Natural killer cell treated with Interleukin-12 subunit alpha and Interleukin-12 subunit beta and Interleukin-15 and Interleukin-18, amount 100 ng/mL, for 72 hours (primary cell): ENCODE measurements at places on chromosomes 13 and 19.
A peak's percentile ranks its signal among the peaks of the same experiment; 100 is the strongest.

DNA sequence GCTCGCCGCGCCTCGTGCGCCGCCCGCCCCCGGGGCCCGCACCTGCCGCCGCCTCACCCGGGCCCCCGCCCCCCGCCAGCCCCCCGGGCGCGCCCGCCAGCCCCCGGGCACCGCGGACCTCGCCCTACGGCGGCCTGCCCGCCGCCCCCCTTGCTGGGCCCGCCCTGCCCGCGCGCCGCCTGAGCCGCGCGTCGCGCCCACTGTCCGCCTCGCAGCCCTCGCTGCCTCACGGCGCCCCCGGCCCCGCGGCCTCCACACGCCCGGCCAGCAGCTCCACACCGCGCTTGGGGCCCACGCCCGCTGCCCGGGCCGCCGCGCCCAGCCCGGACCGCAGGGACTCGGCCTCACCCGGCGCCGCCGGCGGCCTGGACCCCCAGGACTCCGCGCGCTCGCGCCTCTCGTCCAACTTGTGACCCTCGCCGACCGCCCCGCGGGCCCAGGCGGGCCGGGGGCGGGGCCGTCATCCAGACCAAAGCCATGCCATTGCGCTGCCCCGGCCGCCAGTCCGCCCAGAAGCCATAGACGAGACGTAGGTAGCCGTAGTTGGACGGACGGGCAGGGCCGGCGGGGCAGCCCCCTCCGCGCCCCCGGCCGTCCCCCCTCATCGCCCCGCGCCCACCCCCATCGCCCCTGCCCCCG, 17.2 kb downstream of the POLRMT start:
- DNase-seq = no peak

- DNase-seq = no peak
These were observed 221.5 kb downstream of the DACH1 start for GRCh38 chr13:71645467-71645866.

DNA sequence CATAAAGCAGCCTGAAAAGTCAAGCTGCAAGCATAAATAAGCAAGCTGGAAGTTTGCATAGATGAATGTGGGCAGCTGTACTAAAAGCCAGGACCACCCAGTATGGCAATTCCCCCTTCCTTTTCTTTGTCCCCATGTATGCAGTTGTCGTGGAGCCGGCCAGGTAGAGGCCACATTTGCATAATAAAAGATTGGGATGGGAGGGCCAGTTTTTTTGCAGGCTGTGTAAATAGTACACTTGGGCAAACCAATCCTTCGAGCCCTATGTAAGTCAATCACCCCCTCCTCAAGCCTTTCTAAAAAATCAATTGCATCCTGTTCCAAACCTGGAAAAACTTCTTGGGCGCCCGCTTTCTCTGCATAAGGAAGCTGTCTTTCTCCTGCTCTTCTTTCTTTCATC, 13.1 kb upstream of the ZNF99 start:
- DNase-seq = no peak

- no peak for DNase-seq
These were observed 23.3 kb downstream of the SIGLECL1 start for GRCh38 chr19:51274049-51274770.

DNA sequence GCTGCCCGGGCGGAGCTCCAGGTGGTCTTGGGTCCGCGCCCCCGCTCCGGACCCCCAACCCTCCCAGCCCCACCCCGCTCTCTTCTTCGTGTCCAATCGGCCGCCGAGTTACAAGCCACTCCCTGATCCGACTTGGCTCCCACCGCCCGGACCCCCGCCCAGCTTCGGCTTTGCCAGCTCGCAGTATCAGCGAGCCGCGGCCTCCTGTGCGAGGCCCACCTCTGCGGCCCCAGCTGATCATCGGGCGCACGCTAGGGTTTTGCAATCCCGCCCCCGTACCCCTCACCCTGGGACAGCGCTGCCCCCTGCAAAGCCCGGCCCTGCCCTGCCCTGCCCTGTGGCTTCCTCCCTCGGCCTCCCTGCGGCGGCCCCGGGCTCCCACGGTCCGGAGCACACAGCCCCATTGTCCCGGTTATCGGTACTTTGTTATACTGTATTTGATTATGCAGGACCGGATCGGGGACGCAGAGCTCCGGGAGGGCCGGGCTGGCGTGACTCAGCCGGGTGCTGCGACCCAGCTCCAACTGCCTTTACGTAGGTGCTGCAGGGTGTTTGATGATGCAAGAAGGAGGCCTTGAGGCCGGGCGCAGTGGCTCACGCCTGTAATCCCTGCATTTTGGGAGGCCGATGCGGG, 598 bp upstream of the LPAR2 start:
- peak; percentile 74 for DNase-seq

GRCh38 chr13:60338754-60339153, 58.3 kb upstream of the TDRD3 start:
- no peak for DNase-seq

DNA sequence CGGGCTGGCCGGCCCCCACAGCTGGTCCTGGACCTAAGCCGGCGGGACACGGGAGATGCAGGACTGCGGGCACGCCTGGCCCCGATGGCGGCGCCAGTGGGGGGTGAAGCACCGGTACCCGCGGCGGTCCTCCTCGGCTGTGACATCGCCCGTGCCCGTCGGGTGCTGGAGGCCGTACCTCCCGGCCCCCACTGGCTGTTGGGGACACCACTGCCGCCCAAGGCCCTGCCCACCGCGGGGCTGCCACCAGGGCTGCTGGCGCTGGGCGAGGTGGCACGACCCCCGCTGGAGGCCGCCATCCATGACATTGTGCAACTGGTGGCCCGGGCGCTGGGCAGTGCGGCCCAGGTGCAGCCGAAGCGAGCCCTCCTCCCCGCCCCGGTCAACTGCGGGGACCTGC, 3.1 kb downstream of the GRIN3B start:
- no peak for DNase-seq

GRCh38 chr13:20168396-20168795, 7.5 kb upstream of the GJA3 start:
- DNase-seq = no peak

DNA sequence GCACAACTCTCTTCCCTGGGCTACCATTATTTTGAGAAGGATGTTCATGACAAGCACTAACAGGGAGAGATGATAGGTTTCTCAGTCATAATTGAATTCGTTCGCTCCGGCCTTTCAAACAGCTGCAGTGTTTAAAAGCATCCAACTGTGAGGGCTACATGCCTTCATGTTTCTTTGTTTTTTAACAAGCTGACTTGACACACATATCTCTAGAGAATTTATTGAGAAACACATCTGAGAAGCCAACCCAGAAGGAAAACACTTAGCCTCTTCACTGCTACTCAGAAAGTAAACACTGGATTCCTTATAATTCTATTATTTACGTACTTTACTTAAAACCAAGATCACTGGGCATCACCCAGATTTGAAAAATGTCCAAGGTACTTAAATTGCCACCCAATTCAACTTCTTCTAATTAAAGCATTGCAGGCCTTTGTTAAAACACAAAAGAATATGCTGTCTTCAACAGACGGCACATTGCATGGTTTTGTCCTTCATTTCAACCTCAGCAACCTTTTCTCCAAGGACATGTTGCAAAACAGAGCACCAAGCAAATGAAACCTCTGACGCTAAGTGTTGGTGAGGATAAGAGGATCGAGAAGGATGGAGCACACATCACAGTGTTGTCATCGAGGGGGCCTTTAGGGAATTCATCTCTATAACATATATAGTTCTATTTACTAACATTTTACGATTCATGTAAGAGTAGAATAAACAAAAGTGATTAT, 75.8 kb downstream of the TBC1D4 start:
- DNase-seq = no peak
